ENCODE measurements at places on chromosomes 6 and 20.

- DNase-seq = peak; percentile 23
Measured at GRCh38 chr6:95133578-95133977, 443.8 kb upstream of the MANEA start.

- no peak for DNase-seq
Measured at GRCh38 chr20:4234128-4234527, 218.8 kb upstream of the RNF24 start.

DNA sequence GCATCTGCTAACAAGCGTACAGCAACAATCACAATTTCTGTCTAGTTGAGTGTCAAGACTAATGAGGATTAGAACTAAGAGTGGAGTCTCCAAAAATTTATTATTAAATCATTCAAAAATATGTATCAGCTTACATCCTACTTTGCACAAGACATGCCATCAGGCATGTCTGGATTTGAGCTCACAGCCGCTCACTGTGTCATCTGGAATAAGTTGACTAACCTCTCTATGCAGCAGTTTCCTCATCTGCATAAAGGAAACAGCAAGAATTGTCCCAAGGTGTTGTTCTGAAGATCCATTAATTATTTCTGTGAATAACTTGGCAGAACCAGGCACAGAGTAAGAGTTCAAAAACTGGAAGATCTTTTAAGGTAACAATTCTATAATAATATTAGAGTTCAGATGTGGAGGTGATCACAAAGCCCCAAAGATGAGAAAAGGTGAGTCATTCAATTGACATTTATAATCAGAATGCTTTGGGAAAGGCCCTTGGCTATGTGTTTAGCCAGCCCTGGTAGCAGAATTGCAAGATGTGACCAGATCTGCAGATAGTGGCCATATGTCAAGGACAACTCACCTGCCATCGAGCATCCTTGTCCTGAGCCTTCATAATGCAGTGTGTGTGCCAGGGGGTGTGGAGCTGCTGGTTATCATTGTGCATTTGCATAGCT lies 264.0 kb downstream of the FOXA2 start:
- DNase-seq = peak; percentile 80

GRCh38 chr20:45053430-45054351 lies 47.2 kb downstream of the KCNS1 start:
- no peak for DNase-seq

DNA sequence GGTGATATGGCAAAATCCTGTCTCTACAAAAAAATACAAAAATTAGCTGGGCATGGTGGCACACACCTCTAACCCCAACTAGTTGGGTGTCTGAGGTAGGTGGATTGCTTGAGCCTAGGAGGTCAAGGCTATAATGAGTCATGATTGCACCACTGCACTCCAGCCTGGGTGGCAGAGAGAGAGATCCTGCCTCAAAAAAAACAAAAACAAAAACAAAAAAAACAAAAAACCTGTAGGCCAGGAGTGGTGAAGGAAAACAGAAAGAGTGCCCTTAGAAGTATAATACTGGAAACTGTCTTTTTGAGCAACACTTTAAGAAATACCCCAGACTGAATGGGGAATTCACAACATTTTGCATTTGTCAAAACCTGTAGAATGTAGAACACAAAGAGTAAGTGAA lies 85.3 kb downstream of the JARID2 start:
- DNase-seq = no peak

GRCh38 chr6:73231986-73232391 lies 6.7 kb upstream of the KHDC1L start:
- peak; percentile 25 for DNase-seq

- DNase-seq = no peak
Measured at GRCh38 chr20:18995455-18995854, 181.9 kb downstream of the SCP2D1 start.

DNA sequence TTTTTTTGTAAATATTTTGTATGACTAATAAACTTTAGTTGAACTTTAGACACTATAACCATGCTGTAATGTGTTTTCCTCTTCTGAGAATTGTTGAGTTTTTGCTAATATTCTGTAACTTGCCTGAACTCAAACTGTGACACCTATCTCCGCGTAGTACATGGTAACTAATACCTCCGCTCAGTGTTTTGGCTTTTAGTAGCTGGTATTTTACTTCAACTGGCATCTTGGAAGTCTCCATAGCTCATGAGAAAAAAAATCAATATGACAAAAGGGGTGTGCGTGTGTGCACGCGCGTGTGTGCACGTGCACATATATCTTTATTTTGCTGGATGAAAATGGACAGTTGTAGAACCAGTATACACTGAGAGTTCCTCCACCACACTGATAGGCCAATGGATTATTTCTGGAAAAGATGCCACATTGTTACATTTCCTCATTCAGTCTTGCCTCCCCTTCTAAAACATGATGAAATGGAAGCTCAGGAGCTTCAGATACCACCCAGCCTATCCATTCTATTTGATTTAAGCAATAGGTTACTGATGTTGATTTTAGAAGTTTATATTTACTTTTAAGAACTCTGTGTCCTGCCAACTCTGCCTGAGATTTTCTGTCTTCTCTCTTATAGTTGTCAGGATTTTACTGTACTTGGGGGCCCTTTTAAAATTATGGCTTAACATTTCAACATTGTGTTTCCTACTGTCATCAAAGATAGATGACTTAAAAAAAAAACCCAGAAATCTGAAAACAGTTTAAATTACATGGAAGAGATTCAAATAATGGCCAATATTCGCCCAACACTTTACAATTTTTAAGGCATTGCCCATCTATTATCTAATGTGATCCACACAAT lies 16.3 kb upstream of the ADGRG6 start:
- no peak for DNase-seq

- DNase-seq = no peak
Measured at GRCh38 chr20:43901296-43901695, 13.4 kb upstream of the TOX2 start.

GRCh38 chr20:2132461-2132901 lies 30.9 kb downstream of the STK35 start:
- no peak for DNase-seq

GRCh38 chr6:72649032-72649984 lies 27.4 kb downstream of the KCNQ5 start:
- peak; percentile 57 for DNase-seq

DNA sequence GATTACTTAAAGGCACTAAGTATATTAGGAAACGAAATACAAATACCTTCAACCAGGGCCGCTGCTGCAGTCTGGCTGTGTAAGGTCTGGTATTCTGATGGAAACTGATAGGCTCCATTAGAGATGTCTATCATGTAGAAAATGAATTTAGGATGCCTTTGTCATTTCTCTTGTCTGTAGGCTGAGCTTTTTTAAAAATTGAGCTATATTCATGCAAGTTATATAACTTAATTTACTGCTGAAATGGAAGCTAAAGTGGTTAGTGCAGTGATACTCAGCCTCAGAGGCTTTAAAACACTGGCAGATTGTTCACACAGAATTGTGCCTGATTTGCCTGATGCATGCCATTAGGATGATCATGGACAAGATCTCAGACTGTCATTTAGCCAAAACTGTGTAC lies 286.2 kb upstream of the QKI start:
- DNase-seq = no peak

GRCh38 chr6:164345327-164345726 lies 930.8 kb downstream of the QKI start:
- DNase-seq = no peak

DNA sequence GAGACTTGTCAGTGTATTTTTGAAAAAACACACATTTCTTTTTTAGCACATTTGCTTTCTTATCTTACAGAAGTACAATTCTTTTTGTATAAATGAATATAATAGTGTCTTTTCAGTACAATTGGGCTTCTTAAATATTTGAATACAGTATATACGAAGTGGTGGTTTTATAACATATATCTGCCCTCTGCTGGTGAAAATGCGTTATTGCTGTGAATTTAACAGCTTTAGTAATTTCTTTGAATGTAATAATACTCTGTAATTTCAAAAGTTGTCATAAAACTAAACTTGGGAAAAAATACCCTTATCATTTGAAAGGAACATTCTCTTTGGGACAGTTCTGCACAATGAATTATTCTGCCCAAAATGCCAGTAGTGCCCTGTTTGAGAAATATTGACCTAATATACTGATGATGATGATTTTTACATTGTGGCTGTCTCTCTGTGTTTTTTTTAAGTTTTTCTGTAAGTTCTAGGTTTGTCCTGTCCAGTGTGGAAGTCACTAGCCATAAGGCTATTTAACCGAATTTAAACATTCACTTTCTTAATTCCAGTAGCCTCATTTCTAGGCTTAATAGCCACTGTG lies 19.0 kb downstream of the SMAP1 start:
- peak; percentile 15 for DNase-seq

DNA sequence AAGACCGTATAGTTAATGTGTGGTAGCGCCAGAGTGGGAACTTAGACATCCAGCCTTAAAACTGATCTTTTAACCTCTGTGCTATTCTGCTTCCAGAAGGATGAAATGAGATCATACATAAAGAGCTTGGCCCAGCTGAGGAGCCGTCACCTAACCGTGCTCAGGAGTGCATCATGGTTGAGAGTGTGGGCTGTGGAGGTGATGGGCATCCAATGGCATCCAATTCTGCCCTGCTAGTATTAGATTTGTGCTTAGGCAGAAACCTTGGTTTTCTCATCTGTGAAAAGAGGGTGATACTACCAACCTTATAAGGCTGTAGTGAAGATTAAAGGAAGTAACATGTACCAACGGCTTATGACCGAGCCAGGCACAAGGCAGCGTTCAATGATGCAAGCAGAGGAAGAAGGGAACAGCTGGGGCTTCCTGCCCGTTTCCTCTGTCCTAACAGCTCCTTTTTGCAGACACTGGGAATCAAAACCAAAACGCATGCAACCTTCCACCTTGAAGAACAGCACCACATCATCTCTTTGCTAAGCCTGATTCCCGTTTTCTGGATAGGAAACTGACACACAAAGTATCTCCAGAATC lies 1.3 kb downstream of the SLC22A16 start:
- DNase-seq = no peak

DNA sequence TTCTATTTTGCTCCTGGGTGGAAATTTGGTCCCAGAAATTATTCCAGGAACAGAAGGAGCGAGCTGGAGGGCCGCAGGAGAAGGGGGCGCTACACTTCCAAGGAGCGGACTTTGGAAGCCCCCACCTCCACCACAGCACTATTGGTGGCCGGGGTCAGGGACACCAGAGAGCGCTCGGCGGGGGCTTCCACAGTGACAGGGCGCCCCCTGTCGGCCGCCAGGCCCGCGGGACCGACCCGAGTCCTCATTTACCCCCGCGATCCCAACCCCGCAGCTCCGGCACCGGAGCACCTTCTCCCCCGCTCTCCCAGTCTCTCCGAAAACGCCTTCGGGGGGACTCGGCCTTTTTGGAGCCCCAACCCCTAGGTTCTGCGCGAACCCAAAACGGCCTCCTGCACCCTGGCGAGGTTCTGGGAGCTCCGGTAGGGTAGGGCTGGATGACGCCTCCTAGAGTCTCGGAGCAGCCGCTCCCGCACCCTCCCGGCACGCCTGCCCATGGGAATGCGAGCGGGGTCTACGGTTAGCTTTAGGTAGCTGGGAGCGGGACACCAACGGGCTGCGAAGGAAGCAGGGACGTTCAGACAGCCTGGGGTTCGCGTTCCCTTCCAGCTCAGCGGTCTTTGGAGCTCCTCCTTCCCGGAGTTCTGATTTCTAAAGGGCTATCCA lies 2.4 kb upstream of the FOXA2 start:
- no peak for DNase-seq

GRCh38 chr6:39642270-39642669 lies 82.9 kb downstream of the KIF6 start:
- DNase-seq = no peak

DNA sequence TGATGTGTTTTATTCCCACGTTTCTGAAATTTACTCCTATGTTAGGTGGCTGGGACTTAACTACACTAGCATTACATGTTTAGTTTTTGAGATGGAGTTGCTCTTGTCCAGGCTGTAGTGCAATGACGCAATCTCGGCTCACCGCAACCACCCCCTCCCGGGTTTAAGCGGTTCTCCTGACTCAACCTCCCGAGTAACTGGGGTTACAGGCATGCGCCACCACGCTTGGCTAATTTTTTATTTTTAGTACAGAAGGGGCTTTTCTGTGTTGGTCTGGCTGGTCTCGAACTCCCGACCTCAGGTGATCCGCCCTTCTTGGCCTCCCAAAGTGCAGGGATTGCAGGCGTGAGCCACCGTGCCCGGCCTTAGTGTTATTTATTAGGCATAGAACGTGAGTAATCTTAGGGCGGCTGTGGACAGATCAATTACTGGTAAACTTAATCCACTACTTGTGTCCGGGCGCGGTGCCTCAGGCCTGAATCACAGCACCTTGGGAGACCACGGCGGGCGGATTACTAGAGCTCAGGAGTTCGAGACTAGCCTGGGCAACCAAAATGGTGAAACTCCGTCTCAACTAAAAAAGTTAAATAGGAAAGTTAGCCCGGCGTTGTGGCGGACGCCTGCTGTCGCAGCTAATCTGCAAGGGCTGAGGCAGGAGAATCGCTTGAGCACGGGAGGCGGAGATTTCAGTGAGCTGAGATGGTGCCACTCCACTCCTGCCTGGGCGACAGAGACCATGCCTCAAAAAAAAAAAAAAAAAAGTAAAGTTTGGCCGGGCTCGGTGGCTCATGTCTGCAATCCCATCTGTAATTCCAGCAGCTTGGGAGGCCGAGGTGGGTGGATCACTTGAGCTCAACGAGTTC lies 123.7 kb upstream of the BTN3A2 start:
- DNase-seq = peak; percentile 53

DNA sequence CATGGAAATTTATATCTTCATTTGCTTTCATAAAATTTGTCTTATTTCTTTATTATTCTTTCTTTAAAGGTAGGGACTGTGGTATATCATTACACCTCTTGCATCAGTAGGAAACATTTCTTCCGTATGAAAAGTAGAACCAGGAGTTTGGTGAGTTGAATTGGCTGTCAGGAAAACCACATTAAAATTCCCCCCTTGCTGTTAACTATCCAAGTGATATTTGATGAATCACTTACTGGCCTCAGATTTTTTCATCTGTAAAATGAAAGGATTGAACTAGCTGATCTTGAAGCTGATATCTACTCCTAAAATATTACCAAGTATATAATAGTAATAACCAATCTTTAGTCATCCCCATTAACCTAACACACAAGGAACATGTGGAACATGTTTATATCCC lies 460.9 kb downstream of the GJA1 start:
- peak; percentile 28 for DNase-seq

DNA sequence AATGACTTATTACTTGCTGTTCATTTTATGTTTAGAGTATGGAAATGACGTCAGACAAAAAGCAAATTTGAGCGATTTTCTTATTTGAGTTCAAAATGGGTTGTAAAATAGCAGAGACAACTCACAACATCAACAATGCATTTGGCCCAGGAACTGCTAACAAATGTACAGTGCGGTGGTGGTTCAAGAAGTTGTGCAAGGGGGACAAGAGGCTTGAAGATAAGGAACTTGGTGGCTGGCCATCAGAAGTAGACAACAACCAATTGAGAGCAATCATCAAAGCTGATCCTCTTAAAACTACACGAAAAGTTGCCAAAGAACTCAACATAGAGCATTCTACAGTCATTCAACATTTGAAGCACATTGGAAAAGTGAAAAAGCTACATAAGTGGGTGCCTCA lies 43.8 kb downstream of the REV3L start:
- DNase-seq = no peak

GRCh38 chr6:168542301-168542700 lies 101.3 kb downstream of the SMOC2 start:
- DNase-seq = no peak

Data from foreskin keratinocyte (primary cell).